ENCODE measurements at places on chromosomes 12 and 14.
A peak's percentile ranks its signal among the peaks of the same experiment; 100 is the strongest.

DNA sequence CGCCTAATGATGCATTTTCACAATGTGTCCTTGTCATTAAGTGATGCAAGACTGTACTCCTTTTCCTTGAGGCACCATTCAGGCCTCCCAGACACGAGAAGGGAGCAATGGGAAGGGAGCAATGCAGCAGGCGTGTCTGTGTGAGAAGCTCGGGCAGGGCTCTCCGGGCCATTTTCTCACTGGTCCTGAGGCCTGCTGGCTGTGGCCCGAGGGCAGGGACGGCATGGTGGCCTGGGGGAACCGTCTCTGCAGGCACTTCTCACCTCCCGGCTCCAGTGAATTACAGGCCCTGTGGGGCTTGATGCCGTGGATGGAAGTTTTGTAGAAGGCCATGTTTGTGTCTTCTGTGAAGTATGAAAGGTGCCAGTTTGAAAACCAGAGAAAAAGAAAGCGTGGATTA is 71.0 kb downstream of the ADGRD1 start:
- no peak for DNase-seq

DNA sequence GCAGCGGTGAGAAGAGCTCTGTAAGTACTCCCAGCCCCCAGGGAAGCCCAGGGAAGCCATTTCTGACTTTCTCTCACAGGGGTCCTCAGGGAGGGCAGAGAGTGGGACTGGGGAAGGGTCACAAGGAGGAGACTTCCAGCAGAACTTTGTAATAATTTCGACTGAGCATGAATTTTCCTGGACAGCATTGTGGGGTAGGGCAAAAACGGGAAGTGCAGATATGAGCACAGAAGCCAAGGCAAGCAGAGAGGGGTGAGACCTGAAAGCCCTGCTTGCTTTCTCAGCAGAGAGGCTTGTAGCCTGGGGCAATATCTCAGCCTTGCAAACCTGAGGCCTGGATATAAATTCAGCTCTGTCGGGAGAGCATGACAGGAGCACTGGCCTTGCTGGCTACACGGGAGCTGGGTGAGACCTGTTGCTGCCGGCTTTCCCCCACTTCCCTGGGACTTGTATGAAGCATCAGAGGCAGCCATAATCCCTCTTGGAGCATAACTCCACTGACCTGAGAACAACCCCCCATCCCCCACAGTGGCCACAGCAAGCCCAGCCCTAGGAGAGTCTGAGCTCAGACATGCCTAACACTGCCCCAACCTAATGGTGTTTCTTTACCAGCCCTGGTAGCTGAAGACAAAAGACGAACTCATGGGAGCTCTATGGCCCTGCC is 9.8 kb upstream of the IQSEC3 start:
- DNase-seq, result no peak

DNA sequence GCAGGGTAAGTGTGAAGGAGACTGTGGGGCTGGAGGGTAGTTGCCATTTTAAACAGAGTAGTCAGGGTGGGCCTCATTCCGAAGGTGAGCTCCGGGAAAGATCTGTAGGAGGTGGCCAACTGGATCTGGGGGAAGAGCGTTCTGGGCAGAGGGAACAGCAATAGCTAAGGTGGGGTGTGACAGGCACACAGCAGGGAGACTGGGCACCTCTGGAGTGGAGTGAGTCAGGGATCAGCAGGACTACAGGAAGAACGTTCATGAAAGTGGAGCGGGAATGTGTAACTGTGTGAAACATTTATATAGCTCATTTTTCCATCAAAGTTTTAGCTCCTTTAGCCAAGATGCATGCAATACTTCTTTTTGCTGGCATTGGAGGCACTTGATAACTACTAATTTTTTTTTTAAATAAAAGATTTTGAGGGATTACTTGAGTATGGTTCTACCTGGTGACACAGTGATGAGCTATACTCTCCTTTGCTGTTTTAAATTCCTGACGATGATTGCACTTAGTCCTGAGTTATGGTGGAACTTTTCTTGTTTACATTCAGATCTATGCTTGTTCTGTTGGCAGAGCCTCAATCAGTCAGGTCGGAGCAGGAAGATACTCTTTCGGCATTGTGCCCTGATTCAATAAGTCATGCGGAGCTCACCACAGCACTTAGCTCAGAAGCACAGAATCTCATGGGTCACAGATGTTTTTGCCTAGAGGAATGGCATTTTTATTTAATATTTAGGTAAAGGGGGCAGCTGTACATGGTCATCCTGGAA is 106.4 kb downstream of the WIF1 start:
- DNase-seq, result no peak

DNA sequence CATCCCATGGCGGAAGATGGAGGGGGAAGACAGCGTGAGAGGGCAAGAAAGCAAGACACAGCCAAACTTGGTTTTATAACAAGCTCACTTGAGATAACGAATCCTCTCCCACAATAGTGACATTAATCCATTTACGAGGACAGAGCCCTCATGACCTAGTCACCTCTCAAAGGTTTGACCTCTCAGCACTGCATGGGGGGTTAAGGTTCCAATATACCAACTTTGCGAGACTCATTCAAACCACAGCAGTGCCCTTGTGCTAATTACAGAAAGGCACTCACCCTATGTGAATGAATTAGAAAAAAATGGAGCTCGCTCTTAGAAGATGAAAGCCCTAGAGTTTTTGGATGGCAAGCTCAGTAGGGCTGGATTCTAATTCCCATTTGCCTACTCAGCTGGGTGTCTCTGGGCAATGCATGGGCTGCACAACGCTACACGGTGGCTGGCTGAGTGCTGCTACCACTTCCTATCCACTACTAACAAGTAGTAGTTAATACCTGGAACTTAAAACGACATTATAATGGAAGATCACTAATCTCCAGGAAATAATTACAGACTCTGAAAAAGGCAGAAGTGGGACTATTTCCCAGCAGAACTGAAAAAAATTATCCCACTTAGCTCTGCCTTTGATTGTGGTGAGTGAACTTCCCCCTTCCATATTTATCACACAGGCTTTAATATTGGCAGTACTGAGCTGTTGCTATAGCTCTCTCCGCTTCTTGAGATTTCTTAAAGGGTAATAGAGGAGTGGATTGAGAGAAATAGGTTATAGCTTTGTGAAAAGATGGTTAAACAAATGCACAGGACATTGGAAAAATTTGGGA is 27.5 kb downstream of the TESPA1 start:
- no peak for DNase-seq

DNA sequence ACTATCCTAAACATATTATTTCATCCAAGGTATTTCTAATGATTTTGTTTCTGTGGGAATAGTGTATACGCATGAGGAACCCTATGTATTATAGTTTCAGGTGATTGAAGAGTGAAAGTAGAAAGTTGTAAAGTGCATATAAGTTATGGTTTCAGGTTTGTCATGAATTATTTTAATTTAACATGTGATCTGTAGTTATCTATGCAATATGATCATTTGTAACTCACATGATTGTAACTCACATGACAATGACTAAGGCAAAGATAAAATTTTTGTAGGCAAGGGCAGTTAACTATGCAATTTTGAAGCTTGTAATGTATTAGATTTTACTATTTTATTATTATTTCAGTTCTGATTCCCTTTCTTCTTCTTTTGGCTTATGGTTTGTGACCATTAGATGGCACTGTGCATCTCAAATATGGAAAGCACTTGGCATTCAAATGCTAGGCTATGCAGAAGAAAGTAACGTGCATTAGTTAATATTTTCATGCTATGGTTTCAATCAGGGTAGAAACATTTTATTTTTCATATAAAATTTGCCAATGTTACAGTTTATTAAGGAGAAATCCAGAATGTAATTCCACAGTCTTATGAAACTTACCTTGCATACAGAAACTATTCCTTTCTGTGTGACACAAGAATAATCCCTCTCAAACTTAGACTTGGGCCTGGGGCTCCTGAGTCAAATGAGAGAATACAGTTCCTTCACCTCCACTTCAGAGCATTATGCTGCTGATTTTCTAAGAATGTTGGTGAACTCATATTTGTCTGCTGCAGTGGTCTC is 15.8 kb upstream of the TMEM30B start:
- peak; percentile 43 for DNase-seq

DNA sequence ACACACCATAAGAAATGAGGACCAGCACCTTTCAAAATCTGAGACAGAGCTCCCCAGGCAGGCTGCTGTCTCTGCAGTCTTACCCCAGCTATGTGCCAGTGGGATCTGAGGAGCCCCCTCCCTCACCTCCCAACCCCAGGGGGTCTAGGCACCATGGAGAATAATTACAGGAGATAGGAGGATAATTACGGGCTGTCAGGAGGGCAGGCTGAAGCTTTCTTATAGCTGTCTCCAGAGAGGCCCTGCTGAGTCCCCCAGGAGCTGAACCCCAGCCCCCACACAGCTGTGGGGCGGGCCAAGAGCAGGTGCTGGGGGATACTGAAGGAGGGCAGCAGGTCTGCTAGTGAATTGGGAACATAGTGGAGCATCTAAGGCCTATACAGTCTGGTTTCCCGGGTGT is 6.8 kb downstream of the CPNE6 start:
- no peak for DNase-seq

DNA sequence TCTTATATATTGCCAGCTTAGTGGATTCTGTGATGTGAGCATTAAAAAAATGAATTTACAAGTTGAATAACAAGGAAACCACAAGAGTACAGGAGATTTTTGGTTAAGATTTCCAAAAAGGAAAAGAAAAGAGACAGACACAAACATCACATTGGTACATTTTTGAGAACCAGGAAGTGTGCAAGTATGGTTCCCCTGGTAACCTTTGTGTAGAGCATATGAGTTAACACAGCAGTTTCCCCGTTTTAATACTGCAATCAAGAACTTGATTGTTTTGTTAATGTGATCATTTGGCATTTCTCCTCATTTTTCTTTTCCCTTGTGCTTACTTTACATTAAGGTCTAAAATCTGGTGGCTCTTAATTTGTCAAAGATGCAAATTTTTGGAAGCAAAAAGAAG is 490.4 kb upstream of the ATP2B1 start:
- DNase-seq, result peak; percentile 8

DNA sequence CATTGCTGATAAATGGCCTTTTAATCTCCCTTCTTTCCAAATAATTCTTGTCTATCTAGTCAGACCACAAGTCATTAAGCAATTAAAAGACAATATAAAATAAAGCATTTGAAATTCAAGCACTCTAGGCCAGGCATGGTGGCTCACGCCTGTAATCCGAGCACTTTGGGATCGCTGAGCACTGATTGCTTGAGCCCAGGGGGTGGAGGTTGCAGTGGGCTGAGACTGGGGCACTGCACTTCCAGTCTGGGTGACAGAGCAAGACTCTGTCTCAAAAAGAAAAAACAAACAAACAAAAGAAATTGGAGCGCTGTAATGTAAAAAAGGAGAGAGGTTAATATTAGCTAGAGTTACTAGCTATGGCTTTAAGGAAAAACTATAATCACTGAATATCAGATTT is 30.5 kb upstream of the CSRP2 start:
- no peak for DNase-seq

- DNase-seq, result no peak
Measured at GRCh38 chr14:93104961-93105360, 10.8 kb downstream of the ITPK1 start.

GRCh38 chr12:32264961-32265360 is 134.4 kb upstream of the FGD4 start:
- DNase-seq, result no peak

- DNase-seq, result no peak
Measured at GRCh38 chr14:27605282-27605681, 1007.4 kb upstream of the NOVA1 start.

GRCh38 chr12:93796729-93797128 is 119.6 kb downstream of the CRADD start:
- no peak for DNase-seq

- no peak for DNase-seq
Measured at GRCh38 chr12:48788854-48789775, at the start of gene ADCY6. Gene ADCY6 (minus strand): TSS chr12:48789089. CDS start chr12:48783434, 5,655 bp downstream.

DNA sequence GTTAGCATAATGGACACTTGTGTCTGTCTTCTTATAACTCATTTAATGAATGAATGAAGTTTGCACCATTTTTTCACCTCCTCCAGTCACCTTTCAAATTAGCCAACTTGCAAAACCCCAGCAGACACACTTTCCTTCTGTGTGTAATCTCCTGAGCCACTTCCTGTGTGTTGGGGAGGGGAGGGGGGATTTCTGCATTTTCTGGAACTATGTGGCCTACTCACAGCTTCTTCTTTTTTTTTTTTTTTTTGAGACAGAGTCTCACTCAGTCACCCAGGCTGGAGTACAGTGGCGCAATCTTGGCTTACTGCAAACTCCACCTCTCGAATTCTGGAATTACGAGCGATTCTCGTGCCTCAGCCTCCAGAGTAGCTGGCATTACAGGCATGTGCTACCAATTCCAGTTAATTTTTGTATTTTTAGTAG is 4.1 kb upstream of the SERPINA1 start:
- DNase-seq, result peak; percentile 15

- DNase-seq, result no peak
Measured at GRCh38 chr12:40819436-40820108, 127.3 kb downstream of the CNTN1 start.

GRCh38 chr12:47939009-47939601 is 24.3 kb upstream of the TMEM106C start:
- no peak for DNase-seq

GRCh38 chr14:74843653-74844052 is 32.3 kb downstream of the PROX2 start:
- DNase-seq, result no peak

- no peak for DNase-seq
Measured at GRCh38 chr14:68208218-68208617, 388.6 kb downstream of the RAD51B start.

DNA sequence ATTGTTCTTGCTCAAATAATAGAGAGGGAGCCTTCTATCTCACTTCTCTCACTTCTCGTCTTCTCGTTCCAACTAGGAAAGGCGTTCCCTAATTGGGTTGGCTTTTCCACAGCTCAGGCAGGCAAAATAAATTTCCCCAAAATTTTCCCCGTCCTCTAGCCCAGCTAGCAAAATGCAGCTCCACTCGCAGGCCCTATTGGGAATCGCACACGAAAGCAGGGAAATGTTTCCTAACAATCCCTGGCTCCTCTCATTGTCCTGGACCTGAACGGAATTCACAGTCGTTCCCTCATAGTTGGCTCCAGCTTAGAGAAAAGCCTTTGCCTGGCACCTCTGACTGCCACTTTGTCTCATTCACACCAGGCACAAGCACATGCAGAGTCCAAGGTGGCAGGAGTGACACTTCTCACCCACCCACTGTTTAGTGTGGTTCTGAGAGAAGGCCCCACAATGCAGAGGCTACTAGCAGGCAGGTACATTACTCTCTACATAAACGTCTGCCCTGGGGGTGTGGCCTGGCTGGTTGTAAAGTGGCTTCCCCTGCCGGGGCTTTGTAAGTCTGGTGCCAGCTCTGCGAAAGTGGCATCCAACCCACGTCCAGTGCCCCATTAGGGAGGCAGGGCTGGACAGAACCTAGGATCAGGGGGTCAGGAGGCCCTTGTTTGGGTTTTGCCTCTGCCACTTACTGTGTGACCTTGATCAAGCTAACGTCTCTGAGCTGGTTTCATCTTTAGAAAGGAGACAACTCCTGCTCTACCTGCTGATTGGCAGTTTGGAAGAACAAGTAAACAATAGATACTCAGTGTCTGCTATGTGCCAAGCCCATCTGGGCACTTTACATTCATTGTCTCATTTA is 4.2 kb downstream of the SERPINA10 start:
- DNase-seq, result no peak

- no peak for DNase-seq
Measured at GRCh38 chr12:117228239-117228638, 38.0 kb upstream of the FBXO21 start.
